Stomach (tissue), 19 donors: ENCODE measurements at places on chromosomes 12 and 14.
A peak's percentile ranks its signal among the peaks of the same experiment; 100 is the strongest.

- H3K4me1 ChIP-seq, result peaks cover 74% of the 10 kb centered on the region
- no peak for DNase-seq
- peak overlapping the region; percentile 86 for H3K4me3 ChIP-seq
- H3K27ac ChIP-seq, result peak overlapping the region; percentile 42
- no peaks in the 10 kb centered on the region for H3K36me3 ChIP-seq
Measured at GRCh38 chr12:53623548-53624385, 2.4 kb downstream of the ATF7 start.

DNA sequence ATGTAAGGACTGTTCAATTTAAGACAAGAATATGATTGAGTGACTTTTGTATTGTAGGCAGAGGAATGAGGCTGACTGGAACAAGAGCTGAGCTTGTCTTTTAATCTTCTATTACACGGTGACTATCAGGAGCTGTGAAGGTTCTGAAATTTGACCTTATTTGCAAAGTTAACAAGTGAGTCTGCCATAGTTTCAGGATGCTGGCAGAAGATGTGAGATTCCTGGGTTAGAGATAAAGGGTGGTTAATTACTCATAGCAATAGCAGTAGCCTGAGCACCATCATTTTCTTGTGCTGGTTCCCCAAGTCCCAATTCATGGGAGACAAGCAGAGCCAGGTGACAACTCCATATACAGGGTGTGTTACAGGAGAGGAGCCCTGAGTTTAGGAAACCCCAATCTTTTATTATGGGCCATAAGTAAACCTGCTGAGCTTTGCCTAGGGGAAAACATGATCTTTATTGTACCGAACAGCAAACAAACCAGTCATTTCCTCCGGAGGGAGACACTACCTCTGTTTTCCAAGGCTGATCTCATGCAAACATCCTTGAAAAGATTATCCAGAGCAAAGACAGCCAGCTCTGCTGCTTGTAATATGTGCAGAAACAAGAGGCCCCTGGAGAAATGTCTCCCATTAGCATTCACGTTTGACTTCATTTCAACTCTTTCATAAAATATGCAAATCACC, 51.7 kb upstream of the DDX11 start:
- no peaks in the 10 kb centered on the region for H3K4me1 ChIP-seq
- H3K27me3 ChIP-seq, result no peaks in the 10 kb centered on the region
- H3K27ac ChIP-seq, result no peak overlapping the region
- H3K4me3 ChIP-seq, result no peak overlapping the region

DNA sequence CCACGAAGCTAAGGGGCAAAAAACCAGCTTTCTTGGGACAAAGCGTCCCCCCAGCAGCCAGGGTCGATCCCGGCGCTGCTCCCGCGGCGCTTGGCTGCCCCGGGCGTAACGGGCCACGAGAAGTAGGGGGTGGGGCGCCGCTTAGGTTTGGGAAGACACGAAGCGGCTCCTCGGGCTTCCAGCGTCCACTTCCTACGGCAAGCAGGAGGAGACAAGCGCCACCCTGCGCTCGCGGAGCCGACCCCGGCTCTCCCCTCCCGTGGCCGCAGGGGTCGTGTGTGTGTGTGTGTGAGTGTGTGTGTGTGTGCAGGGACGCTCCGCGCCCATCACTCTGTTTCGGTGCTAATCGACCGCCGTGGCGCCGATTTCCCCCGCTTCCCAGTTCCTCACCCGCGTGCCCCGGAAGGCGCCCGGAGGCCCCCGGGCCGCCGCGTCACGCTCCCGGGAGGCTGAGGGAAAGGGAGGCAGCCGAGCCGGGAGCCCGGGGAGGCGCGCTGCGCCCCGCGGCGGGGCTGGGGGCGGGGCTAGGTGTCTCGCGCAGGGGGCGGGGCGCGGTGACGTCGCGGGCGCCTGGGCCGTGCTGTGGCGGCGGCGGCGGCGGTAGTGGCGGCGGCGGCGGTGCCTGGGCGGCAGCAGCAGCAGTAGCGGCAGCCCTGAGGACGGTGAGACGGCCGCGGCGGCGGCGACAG, at the start of gene ERC1:
ERC1 (plus strand) TSS at position 563 of the 689 bp plus-strand sequence. CDS start 36,681 bp downstream, outside the sequence.
- peak; percentile 91 for DNase-seq
- H3K27me3 ChIP-seq, result no peaks in the 10 kb centered on the region
- H3K4me1 ChIP-seq, result peaks cover 30% of the 10 kb centered on the region

GRCh38 chr12:120037851-120038250, 48.8 kb downstream of the BICDL1 start:
- H3K27me3 ChIP-seq, result no peaks in the 10 kb centered on the region
- no peak overlapping the region for H3K27ac ChIP-seq
- no peak overlapping the region for H3K4me3 ChIP-seq
- H3K4me1 ChIP-seq, result no peaks in the 10 kb centered on the region
- DNase-seq, result no peak

GRCh38 chr14:54777395-54777794, 125.2 kb downstream of the GCH1 start:
- H3K36me3 ChIP-seq, result peaks cover 64% of the 10 kb centered on the region
- DNase-seq, result no peak
- H3K27me3 ChIP-seq, result no peaks in the 10 kb centered on the region
- H3K27ac ChIP-seq, result no peak overlapping the region
- no peak overlapping the region for H3K4me3 ChIP-seq

DNA sequence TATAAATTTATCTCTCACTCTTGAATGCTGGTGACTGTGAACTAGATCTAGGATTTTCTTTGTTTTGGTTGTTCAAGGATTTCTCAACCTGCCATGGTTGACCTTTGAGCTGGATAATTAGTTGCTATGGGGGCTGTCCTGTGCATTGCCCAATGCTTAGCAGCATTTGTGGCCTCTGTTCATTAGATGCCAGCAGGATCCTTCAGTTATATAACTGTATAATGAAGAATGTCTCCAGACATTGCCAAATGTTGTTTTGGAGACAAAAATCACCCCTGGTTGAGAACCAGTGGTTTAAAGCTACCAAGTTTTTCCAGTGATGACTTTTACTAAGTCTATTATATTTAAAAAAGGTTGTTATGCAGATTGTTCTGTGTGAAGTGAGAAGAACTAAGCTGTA, 147.9 kb upstream of the STXBP6 start:
- no peak overlapping the region for H3K4me3 ChIP-seq
- no peaks in the 10 kb centered on the region for H3K36me3 ChIP-seq
- no peak overlapping the region for H3K27ac ChIP-seq
- H3K27me3 ChIP-seq, result no peaks in the 10 kb centered on the region
- no peak for DNase-seq
- H3K4me1 ChIP-seq, result no peaks in the 10 kb centered on the region

DNA sequence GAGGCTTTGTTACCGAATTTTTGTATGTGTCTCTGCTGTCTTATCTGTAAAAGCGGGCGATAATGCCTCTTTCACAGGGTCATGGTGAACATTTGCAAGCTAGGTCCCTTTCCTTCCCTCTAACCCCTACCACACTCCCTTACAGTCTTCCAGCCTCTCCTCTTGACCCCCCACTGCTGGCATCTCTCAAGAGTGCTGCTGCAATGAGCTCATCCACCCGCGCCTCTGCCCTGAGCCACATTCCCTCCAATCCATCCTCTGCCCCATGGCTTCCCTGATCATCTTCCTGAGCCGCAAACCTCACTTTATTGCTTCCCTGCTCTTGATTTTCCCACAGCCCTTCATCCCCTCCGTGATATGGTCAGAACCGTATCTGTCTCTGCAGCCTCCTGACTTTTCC, 343.6 kb downstream of the BCL11B start:
- H3K4me1 ChIP-seq, result no peaks in the 10 kb centered on the region
- no peaks in the 10 kb centered on the region for H3K36me3 ChIP-seq
- H3K4me3 ChIP-seq, result no peak overlapping the region
- no peak for DNase-seq

- H3K4me1 ChIP-seq, result no peaks in the 10 kb centered on the region
- H3K27ac ChIP-seq, result no peak overlapping the region
Measured at GRCh38 chr12:119378903-119379302, 44.4 kb downstream of the CCDC60 start.

GRCh38 chr14:66295386-66295785, 190.8 kb upstream of the CCDC196 start:
- no peak overlapping the region for H3K27ac ChIP-seq
- no peaks in the 10 kb centered on the region for H3K36me3 ChIP-seq
- DNase-seq, result no peak
- H3K4me3 ChIP-seq, result no peak overlapping the region
- H3K27me3 ChIP-seq, result no peaks in the 10 kb centered on the region

GRCh38 chr12:66237505-66238175, 48.6 kb downstream of the IRAK3 start:
- peaks cover 10% of the 10 kb centered on the region for H3K4me1 ChIP-seq
- no peak overlapping the region for H3K4me3 ChIP-seq
- H3K36me3 ChIP-seq, result peaks cover 30% of the 10 kb centered on the region
- no peaks in the 10 kb centered on the region for H3K27me3 ChIP-seq
- no peak for DNase-seq
- H3K27ac ChIP-seq, result no peak overlapping the region

- no peak for DNase-seq
- no peaks in the 10 kb centered on the region for H3K27me3 ChIP-seq
- no peak overlapping the region for H3K27ac ChIP-seq
- H3K36me3 ChIP-seq, result no peaks in the 10 kb centered on the region
- no peak overlapping the region for H3K4me3 ChIP-seq
- H3K4me1 ChIP-seq, result no peaks in the 10 kb centered on the region
Measured at GRCh38 chr12:83172866-83173649, 486.4 kb downstream of the TMTC2 start.

- no peak overlapping the region for H3K4me3 ChIP-seq
- H3K27ac ChIP-seq, result no peak overlapping the region
- H3K36me3 ChIP-seq, result no peaks in the 10 kb centered on the region
- H3K27me3 ChIP-seq, result no peaks in the 10 kb centered on the region
- no peaks in the 10 kb centered on the region for H3K4me1 ChIP-seq
Measured at GRCh38 chr12:125057708-125058107, 7.5 kb upstream of the AACS start.
